Heart right ventricle (tissue), 16 donors: ENCODE measurements at places on chromosomes 1 and 21.

GRCh38 chr1:7366955-7367665 is 404.0 kb upstream of the VAMP3 start:
- DNase-seq: no peak

DNA sequence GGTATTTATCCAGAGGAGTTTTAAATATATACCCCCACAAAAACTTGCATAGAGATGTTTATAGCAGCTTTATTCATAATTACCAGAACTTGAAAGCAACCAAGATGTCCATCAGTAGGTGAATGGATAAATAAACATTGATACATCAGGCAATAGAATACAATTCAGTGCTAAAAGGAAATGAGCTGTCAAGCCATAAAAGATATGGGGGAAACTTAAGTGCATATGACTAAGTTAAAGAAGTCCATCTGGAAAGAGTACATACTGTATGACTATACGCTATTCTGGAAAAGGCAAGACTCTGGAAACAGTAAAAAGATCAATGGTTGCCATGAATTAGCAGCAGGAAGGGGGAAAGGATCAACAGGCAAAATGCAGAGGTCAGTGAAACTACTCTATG is 366.7 kb downstream of the HHIPL2 start:
- no peak for DNase-seq

GRCh38 chr1:209389258-209389657 is 194.3 kb upstream of the CAMK1G start:
- DNase-seq: no peak

- no peak for DNase-seq
These were observed 30.3 kb downstream of the SMIM12 start for GRCh38 chr1:34829250-34829649.
